Gastrocnemius medialis (tissue), 4 donors: ENCODE measurements at places on chromosomes 16 and 17.

- no peak for DNase-seq
Observed at GRCh38 chr17:31680126-31680525, 178.9 kb downstream of the COPRS start.

- no peak for DNase-seq
Observed at GRCh38 chr17:57406981-57407286, 150.6 kb downstream of the MSI2 start.

GRCh38 chr16:29686740-29687332, 7.9 kb downstream of the QPRT start:
- DNase-seq = no peak

- DNase-seq = no peak
Observed at GRCh38 chr17:71942626-71943025, 178.2 kb upstream of the SOX9 start.

GRCh38 chr17:43212641-43213490, 1.2 kb downstream of the TMEM106A start:
- no peak for DNase-seq

DNA sequence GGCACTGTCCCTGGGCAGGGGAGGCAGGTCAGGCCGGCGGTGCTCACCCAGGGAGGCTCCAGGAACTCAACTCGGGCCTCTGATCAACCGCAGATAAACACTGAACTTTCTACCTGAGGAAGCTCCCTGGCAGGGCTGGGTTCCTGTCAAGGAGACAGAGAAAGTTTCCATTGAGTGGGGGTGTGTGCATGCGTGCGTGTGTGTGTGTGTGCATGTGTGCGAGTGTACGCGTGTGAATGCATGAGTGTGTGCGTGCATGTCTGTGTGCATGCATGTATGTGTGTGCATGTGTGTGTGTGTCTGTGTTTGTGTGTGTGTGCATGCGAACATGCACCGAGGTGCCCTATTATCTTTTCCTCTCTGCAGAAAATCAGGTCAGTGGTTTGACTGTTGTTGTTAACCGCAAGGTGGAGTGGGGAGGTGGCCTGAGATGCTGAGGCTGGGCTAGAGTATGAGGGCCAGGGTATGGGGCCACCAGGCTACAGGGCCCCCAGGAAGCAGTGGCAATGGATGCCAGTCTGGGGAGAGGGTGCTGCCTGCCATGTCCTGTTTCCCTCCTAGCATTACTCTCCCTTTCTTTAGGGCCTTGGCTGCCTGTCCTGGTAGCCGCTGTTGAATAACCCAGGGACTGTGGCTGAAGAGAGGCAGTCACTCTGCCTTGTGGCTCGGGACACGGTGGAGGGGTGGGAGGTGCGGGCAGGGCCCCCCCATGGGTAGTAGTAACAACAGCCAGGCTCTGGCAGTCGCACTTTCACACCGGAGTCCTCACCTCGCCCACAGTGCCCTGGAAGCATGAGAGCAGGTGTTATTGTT, 24.0 kb downstream of the CCR7 start:
- DNase-seq = no peak

GRCh38 chr17:82799591-82799990, 40.2 kb downstream of the ZNF750 start:
- no peak for DNase-seq

DNA sequence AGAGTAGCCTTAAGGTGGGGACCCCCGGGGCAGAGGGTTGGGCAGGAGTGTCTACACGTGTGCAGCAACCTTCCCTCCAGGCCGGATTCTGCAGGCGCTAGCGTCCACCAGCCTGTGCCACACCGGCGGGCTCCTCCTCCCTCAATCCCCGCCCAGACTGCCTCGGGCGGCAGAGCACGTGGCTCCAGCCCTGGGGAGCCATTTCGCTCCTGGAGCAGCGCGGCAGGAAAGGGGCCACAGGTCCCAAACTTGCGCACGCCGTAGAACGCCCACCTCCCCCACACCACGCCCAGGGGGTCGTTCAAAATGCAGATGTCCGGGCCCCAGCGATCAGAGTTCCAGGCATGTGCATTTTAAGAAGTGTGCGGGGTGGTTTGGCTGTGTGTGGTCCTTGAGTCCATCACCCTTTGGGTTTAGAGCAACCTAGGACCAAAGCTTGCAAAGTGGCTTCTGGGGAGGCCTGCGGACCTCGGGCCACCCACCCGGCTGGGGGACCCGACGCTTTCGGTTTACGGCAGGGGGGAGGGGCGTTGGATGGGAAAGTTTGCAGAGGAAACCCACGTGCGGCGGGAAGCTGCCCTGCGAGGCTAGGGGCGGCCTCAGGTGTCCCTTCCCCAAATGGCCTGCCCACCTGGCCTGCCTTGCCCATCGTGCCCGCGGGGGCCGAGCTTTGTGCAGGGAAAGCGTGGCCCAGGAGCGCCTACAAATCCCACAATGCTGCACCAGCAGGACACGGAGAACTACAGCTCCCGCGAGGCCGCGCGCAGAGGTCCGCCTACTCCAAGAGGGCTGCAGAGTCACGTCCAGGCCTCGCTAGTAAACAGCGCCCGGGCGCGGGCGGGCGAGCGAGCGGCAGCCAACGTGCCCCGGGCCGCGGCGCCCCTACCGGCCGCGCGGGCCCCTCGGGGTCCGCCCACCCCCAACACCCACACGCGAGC, 1.4 kb downstream of the TFAP4 start:
- peak; percentile 92 for DNase-seq

- peak; percentile 6 for DNase-seq
Observed at GRCh38 chr16:1182316-1182671, 29.4 kb downstream of the CACNA1H start.

DNA sequence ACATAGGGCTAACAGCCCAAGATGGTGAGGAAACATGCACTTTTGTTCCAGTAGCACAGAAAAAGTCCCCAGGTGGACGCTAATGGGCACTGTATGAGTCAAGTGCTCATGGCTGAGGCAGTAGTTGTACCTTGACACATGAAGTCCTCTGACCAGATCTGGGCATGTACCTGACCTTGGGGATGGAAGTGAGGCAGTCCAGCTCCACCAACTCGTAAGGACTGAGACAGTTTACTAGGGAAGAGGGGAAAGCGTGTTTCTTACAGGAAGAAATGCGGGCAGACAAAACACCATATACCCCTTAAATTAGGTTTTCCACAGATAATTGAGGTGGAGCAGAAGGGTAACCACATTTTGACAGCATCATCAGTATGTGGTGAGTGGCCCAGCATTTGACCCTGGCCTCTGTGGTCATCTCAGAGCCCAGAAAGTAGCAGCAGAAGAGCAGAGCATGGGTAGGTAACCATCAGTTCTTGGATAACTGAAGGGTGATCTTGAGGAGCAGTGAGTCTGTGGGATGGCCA, 32.4 kb upstream of the METTL9 start:
- no peak for DNase-seq

DNA sequence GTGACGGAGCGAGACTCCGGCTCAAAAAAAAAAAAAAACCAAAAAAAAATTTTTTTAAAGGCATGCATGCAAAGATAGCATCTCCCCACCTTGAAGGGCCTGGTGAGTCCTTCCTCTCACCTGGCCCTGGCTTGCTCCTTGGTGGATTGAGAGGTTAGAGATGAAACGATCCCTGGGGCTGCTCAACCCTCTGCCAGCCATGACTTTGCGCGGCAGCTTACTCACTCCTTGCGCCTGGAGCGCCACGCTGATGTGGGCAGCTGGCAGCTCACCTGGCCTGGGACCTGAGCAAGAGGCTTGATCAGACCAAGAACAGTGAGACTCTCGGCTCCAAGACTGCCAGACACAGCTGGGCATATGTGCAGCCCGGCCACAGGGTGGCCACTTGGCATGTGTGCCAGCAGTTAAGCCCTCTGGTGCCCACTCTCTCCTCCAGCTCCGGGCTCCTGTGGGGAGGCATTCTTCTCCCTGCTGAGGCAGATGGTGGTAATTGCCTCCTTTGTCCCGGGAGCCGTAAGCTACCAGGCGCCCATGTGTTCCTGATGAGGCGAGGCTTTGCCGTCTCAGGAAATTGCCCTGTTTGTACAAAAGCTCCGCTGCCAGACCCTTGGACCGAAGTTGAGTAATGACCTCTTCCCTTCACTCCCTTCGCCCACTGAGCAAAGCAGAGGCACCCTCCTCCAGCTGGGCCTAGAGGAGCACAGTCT, 5.1 kb upstream of the EVPL start:
- no peak for DNase-seq

DNA sequence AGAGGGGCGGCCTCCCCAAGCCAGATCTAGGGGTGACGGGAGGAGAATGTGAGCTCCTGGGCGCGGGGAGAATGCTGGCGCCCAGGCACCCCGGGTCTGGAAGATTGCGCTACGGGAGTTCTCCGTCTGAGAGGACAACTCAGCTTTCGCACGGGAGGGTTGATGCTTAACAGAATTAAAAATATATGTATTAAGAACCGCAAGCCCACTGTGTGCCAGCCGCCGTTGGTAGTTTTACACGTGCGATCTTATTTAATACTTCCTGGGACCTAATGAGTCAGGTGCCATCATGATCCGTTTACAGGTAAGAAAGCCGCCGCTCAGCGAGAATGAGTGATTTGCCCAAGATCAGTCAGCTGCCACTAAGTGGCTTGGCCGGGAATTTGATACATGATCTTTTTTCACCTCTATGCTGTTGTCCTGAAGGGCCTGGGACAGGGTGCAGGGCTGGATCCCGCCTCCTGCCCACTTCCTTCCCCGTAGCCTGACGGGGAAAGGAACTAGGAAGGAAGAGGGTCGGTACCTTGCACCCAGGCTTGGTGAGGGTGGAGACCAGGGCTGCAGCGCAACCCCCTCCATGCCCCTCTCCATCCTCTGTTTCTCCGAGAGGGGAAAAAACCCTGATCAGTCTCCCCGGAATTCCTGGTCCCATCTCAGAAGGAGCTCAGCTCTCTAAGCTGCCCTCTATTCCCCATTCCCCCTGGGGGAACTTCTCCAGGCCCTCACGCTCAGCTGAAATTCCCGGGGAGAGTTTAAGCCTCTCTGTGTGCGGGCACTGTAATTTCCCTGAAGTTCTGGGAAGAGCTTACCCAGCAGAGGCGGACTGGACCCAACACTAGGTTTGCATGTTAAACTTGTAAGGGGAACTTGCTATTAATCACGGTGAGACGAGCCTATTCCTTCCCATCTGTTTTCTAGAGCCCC, 983 bp downstream of the VAT1L start:
- no peak for DNase-seq

GRCh38 chr16:80557037-80557436, 16.2 kb downstream of the DYNLRB2 start:
- no peak for DNase-seq

- no peak for DNase-seq
Observed at GRCh38 chr16:75495076-75495674, at the start of gene CHST6. CHST6 (minus strand) TSS chr16:75495441; CDS start chr16:75479828, 15,613 bp downstream.

- DNase-seq = no peak
Observed at GRCh38 chr17:71496552-71496951, 624.3 kb upstream of the SOX9 start.

- DNase-seq = no peak
Observed at GRCh38 chr16:77785373-77785764, 3.0 kb upstream of the VAT1L start.

DNA sequence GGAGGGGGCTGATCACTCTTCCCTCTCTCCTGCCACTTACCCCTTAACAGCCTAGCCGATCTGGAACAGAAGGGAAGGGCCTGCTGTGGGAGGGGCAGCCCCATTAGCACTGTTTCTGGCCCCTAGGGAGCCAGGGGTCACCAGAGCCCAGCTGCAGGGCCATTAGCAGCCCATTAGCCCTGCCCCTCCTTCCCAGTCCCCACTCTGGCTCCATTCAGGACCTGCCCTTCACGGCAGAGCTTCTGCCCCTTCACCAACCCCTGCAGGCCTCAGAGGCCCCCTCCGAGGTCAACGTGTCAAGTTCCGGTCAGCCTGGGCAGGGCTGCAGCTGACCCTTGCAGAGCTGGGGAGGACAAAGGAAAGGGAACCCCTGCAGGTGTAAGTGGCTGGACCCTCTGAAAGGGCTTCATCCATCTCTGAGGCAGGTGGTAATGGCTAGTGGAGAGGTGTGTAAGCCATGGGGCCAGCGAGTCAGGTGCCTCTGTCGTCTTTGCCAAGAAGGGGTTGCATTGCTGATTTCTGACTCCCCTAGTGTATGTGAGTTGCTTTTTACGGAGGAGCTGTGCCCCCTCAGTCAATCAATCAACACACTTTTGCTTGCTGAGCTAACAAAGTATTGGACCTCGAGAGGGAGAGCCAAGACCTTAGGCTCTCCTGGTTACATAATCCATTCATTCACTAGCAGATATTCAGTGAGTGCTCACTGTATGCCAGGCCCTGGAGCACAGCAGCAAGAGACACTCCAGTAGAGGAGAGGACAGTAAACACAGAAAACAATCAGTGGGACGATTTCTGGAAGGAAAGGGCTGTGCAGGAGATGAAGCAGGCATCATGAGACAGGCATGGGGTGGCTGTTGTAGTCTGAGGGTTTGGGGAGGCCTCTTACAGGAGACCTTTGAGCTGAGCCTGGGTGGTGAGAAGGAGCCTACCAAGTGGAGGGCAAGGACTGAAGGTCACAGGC, 18.2 kb upstream of the KCNJ12 start:
- DNase-seq = no peak

GRCh38 chr17:30476726-30477082, 504 bp upstream of the GOSR1 start:
- DNase-seq = no peak

GRCh38 chr16:5642011-5642410, 544.4 kb upstream of the EEF2KMT start:
- DNase-seq = no peak

- DNase-seq = peak; percentile 8
Observed at GRCh38 chr17:48241131-48241591, 133.6 kb downstream of the SNX11 start.

GRCh38 chr16:82384017-82384416, 214.0 kb upstream of the MPHOSPH6 start:
- DNase-seq = no peak

GRCh38 chr16:23871924-23872323, 36.1 kb downstream of the PRKCB start:
- no peak for DNase-seq

DNA sequence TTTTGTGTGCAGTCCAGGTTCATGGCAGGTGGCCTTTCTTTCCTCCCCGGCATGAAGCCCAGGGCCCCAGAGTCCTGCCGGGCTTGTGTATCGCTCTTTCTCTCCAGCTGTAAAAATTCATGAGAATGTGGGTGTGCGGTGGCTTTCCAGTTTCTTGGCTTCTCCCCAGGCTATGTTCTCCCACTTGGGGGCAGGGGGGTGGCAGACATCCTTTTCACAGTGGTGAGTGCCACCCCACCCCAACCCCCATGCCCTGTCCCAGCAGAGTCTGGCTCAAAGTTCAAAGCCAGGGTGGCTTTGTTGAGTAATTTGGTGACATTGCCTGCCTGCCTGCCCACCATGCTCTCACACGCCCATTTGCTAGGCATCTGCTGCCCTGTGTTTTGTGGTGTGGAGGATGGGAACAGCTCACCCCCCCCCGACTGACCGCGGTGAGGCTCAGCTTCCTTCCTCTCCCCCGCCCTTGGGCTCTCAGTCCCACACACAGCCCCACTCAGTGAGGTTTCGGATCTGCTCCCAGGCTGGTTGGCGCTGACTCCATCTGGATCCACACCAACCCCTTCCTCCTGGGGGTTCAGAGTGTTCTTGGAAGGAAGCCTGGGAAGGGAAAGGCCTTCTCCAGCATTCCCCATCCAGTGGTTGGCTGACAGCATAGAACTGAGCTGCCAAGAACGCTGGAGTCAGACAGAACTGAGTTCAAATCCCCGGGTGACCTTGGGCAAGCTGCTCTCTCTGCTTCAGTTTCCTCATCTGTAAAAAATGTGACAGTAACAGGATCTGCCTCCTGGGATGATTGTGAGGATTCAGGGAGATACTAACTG, 36.0 kb downstream of the CHD9 start:
- peak; percentile 94 for DNase-seq

GRCh38 chr16:88999457-89000206, 22.6 kb upstream of the CBFA2T3 start:
- no peak for DNase-seq
